ENCODE measurements at places on chromosomes 13 and 19.

DNA sequence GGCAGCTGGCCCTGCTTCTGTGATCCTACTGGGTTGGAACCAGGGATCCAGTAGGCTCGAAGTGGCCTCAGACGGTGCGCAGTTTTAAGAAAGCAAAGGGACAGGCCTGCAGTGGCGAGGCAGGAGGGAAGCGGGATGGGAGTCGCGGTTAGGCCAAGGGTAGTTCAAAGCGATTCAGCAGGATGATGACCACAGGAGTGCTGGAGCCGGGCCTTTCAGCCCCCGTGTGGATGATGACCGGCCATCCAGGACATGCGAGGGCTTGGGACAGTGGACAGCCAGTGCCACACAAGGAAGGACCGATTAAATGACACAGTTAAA lies 854 bp downstream of the RNASEH2B start:
- DNase-seq = peak; percentile 71

GRCh38 chr13:44199627-44200207 lies 173.9 kb upstream of the SERP2 start:
- no peak for DNase-seq

DNA sequence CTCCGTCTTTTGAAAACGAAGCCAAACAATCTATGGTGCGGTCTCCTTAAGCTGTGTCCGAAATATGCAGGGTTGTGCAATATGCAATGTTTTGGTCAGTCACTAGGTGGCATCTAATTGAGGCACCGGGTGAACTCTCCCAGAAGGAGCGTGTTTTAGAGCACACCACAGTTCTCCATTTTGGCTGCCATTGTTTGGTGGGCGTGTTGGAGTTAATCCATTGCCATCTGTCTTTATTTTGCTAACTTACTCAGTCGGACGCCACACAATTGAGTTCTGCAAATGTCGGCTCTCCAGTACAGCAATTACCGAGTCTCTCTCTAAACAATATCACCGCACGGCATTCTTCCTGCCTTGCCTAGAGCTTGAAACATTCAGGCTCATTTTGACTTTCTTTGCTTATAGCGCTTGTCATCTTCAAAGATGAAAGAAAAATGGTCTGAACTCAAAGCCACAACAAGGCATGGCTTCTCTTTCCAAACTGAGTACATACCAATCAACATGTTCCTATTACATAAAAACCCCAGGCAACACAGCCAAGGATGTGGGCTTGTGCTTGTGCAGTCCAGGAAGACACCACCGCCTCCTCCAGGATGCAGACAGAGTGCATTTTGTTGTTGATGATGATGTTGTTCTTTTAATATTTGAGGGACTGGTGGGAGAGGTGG lies 182.0 kb upstream of the SERP2 start:
- DNase-seq = peak; percentile 90

- DNase-seq = peak; percentile 99
These were observed at the start of gene ZNF527 for GRCh38 chr19:37370880-37371661. Gene ZNF527 (plus strand): TSS chr19:37371099. CDS start chr19:37374199, 3,100 bp downstream.

DNA sequence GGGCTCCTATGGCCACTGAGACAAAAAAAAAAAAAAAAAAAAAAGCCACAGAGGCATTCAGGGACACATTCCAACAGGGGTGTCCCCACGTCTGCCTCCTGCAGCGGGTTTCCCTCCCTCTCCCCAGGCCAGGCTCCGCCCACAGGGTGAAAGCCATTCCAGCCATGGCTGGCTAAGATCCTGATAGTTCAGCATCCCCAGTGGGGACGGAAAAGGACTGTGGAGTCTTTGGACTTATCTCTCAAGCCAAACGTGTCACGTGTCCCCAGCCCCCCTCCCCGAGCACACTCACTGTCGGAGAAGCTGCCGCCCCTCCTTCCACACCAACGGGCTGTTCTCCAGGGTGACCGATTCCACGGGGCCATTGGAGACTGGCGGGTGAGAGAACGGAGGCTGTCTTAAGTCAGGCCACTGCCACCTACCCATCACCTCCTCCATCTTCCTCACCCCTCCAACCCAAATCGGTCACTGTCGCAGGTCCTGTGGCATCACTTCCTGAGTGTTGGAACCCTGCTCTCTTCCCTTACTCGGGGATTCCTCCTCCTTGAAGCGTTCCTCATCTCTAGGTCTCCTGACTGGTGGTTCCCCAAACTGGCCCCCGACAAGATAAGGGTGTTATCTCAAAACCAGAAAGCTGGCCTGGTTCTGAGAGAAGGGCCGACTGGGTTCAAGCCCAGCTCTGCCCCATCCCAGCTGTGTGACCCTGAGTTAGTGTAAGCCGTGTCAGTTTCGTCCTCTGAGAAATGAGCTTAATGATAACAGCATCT lies 9.1 kb upstream of the FKRP start:
- no peak for DNase-seq

DNA sequence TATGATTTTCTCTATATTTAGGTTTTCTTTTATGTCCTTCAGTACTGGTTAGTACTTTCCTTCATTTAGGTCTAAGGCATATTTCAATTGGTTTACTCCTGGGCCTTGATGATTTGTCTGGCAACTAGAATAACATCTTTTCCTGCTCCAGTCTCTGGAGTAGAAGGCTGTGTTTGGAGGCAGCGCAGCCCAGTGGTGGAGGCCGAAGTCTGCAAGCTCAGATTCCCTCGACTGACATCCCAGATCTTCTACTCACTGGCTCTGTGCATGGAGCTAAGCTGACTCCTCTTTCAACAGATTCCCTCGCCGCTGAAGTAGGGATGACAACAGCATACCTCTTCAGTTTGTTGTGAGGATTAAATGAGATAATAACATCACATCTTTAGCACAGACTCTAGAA lies 141.0 kb downstream of the RAP2A start:
- DNase-seq = peak; percentile 29

DNA sequence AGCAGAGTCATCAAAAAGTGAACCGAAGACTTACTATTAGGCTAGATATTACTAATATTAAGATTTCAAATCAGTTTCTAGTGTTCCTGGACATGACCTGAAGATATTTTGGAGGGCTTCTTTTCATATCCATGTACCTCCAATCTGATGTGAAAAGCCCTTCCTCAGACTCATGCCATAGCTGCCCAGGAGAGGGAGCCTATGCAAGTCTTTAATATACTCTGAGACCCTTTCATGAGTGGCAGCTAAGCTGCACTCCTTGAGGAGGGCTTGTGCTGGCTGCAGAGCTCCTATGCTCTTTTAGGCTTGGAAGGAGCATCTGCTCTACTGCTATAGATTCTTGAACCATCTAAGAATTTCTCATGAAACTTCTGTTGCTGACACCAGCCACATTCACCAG lies 715.3 kb downstream of the OLFM4 start:
- DNase-seq = no peak

DNA sequence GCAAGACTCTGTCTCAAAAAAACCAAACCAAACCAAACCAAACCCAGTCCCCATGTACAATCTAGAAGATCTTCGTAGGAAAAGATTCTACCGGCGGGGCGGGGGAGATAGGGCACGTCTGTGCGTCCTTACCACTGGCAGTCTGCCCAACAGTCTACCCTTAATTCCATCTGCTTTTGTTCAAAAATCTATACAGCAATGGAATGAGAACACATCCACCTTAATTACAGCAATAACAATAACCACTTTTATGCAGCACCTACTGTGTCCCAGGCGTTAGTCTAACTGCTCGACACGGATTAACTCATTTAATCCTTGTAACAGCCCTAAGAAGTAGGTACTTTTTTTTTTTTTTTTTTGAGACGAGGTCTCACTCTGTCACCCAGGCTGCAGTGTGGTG lies 2.5 kb upstream of the ATF5 start:
- no peak for DNase-seq

DNA sequence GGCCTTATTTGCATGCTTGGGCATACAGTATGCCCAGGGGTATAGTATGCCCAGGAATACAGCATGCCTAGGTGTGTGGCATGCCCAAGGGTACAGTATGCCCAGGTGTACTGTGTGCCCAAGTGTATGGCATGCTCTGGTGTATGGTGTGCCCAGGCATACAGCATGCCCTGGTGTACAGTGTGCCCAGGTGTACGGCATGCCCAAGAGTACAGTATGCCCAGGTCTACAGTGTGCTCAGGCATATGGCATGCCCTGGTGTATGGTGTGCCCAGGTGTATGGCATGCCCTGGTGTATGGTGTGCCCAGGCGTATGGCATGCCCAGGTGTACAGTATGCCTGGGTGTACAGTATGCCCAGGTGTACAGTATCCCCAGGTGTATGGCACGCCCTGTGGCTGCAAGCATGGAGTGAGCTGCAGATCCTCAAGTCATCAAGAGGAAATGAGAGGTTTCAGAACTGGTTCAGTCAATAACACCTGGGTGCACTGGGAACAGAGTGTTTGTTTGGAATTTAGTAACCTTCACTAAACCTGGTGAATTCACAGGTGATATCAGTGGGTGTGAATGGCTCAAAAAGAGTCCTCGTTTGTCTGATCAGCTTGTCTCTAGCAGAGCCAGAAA lies 7.8 kb upstream of the C13orf42 start:
- no peak for DNase-seq

GRCh38 chr19:56110515-56111448 lies 10.3 kb downstream of the ZNF787 start:
- no peak for DNase-seq

- peak; percentile 85 for DNase-seq
These were observed 360 bp downstream of the DDX39A start for GRCh38 chr19:14418856-14419105.

- DNase-seq = no peak
These were observed 15.3 kb downstream of the CATSPERG start for GRCh38 chr19:38350883-38351282.

DNA sequence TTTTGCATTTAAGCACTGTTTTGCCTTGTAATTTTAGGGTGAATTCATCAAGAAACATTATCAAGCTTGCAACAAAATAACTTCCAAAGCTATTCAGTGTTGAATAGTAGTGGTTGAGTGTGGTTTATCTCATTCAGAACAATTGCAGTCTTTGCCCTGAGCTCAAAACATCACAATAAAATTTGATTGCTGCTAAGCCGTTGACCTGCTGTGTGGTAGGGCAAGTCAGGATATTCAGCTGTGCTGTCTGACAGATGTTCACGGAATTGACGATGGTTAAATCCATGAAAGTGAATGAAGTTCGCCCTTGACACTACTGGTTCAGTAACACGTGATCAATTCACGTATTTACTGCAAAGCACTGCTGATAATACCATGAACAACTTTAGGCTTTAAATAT lies 66.9 kb downstream of the GJA3 start:
- DNase-seq = no peak

DNA sequence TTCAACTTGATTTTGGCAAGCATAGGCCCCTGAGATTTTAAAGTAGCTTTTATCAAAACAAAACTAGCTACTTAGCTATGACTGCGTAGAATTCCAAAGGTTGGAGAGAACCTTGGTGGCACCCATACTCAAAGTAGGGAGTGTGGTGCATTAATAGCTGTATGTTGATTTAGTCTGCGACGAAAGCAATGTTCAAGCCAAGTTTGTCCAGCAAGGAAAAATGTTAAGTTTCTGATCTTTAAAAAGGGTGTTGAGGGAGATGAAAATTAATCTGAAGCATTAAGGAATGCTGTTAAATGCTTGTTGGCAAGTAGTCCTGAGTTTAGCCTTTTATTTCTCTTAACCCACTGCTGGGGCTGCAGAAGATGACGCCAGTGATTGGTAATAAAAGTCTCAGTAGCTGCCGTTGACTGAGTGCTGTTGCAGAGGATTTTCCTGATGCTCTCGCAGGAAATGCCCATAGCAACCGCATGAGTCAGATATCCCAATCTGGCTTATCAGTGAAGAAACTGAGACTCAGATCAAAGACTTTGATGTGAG lies 75.9 kb upstream of the RNF113B start:
- peak; percentile 83 for DNase-seq

- peak; percentile 73 for DNase-seq
These were observed 50.0 kb upstream of the POSTN start for GRCh38 chr13:37648609-37649008.

GRCh38 chr19:17209126-17210036 lies 5.8 kb upstream of the USE1 start:
- peak; percentile 48 for DNase-seq

- DNase-seq = peak; percentile 35
These were observed 2.2 kb upstream of the CERS1 start for GRCh38 chr19:18898081-18898606.

DNA sequence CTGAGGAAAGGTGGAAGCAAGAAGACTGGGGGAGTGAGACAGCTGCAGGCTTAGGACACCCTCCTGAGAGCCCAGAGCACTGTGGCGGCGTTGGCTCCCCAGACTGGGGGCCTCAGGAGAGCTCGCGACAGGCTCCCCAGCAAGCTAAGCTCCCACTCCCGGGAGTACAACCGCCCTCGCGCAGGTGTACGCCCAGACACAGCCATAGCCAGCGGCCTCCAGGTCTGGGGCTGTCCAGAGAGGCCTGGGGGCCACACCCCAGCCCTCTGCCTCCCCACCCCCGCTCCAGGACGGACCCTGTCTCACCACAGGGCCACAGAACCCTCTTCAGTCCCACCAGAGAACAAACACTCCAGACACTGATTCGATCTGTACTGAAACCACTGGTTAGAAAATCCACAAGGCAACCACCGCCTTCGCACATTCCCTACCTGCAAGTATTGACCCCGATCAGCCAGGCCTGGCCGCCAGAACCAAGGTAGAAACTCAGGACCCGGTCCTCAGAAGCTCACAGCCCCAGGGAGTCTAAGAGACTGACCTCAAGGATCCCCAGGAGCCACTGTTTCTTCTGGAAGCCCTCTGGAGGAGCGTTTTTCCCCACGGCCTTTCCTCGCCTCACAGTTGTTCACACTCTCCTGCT lies 16.3 kb downstream of the ZIC5 start:
- DNase-seq = no peak

DNA sequence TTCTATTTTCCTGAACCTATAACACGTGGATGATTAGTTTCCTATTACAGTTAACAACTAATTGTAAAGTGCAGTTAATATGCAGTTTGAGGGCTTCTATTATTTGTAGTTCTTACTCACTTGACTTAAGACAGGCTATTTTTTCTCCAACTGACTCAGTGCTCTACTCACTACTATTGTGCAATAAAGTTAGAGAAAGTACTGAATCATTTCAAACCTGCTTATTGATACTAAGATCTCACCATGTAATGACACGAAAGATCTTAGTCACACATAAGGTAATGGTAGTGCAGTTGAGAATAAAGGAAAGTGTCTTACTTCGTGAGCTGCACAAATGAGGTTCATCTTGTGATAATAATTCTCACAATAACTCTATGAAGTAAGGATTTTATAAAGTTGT lies 22.8 kb upstream of the ITM2B start:
- DNase-seq = peak; percentile 94

DNA sequence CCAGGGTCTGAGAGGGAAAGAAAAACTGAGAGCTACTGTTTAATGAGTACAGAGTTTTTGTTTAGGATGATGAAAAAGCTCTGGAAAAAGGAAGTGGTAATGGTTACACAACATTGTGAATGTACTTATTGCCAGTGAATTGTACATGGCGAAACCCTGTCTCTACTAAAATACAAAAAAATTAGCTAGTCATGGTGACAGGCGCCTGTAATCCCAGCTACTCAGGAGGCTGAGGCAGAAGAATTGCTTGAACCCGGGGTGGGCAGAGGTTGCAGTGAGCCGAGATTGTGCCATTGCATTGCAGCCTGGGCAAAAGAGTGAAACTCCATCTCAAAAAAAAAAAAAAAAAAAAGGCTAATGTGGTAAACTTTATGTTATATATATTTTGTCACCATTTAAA lies 96.3 kb downstream of the VWA8 start:
- peak; percentile 12 for DNase-seq

- no peak for DNase-seq
These were observed 21.0 kb downstream of the UBAC2 start for GRCh38 chr13:99221567-99222239.

- DNase-seq = peak; percentile 12
These were observed 54.0 kb upstream of the GTF3A start for GRCh38 chr13:27370305-27370872.

- DNase-seq = no peak
These were observed 54.0 kb downstream of the FLT1 start for GRCh38 chr13:28440774-28441504.

GRCh38 chr19:50162988-50163387 lies at the start of gene IZUMO2:
Gene IZUMO2 (minus strand): TSS chr19:50163281. CDS start chr19:50163194, 87 bp downstream.
- no peak for DNase-seq
